ENCODE measurements at places on chromosomes 1 and 21. TPM values are rescaled to one million over a fixed set of nuclear protein-coding genes. Genes with fewer than 3 reads are reported as not detected.

The AMY2B gene
- total RNA-seq = 37.5 TPM

DNA sequence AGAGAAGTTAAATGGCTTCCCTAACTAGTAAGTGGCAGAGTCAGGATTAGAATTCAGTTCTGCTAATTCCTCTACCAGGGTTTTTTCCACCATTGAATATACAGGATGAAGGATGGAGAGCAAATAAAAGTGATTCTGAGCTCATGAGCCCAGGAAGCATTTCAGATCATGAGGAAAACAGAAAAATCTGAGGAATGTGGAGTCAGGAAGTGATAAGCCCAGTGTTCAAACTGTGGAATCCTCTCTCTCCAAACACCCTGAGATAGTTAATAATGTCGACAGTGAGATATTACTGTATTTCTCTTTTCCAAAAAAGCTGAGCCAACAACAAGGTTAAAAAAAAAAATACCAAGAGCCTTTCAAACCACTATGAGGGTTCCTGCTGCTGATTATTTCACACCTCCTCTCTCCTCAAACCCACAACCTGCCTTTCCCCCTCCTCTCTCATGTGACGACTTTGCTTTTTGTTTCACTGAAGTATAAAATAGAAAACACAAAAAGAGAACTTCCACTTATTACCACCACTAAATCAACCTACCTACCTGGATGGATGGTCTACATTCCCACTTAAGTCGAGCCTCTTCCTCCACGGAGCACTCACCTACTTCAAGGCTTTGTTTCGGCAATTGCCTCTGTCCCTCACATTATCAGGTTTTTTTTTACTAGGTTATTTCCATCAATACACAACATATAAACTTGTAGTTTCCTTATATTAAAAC lies 8.9 kb downstream of the SLAMF1 start:
- no peaks in the 10 kb centered on the region for H3K27me3 ChIP-seq
- no peak overlapping the region for H3K4me3 ChIP-seq
- peak overlapping the region; percentile 65 for H3K27ac ChIP-seq
- DNase-seq = peak; percentile 87
- peaks cover 54% of the 10 kb centered on the region for H3K4me1 ChIP-seq

The LORICRIN gene
- total RNA-seq = not detected

- peaks cover 70% of the 10 kb centered on the region for H3K4me1 ChIP-seq
- peaks cover 8% of the 10 kb centered on the region for H3K36me3 ChIP-seq
- H3K4me3 ChIP-seq = no peak overlapping the region
- no peak for DNase-seq
- H3K27ac ChIP-seq = no peak overlapping the region
- H3K27me3 ChIP-seq = no peaks in the 10 kb centered on the region
Measured at GRCh38 chr1:23895082-23895481, 18.1 kb downstream of the CNR2 start.

- H3K36me3 ChIP-seq = no peaks in the 10 kb centered on the region
- H3K27ac ChIP-seq = no peak overlapping the region
- H3K27me3 ChIP-seq = no peaks in the 10 kb centered on the region
- DNase-seq = no peak
- H3K4me3 ChIP-seq = no peak overlapping the region
Measured at GRCh38 chr1:59354709-59355337, 57.9 kb downstream of the FGGY start.

DNA sequence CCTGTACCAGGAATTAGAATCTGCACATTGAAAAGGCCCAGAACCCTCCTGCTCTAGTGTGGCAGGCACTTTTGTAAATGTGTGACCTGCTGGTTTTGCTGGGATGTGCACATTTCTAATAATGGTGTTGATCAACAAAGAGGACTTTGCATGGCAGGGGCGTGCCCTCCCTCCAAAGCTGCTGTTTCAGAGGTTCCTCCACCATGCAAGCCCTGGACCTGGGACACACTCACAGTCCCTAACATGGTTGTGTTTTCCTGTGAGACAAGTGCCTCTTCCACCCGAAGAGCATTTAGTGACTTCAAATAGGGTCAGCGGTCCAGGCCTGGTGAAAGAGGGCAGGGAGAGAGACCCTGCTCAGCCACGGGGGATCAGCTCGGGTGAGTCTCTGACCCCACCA lies 28.1 kb downstream of the TENT5C start:
- no peak overlapping the region for H3K27ac ChIP-seq
- no peak for DNase-seq
- peaks cover 20% of the 10 kb centered on the region for H3K4me1 ChIP-seq
- H3K36me3 ChIP-seq = no peaks in the 10 kb centered on the region
- H3K4me3 ChIP-seq = no peak overlapping the region
- H3K27me3 ChIP-seq = no peaks in the 10 kb centered on the region

DNA sequence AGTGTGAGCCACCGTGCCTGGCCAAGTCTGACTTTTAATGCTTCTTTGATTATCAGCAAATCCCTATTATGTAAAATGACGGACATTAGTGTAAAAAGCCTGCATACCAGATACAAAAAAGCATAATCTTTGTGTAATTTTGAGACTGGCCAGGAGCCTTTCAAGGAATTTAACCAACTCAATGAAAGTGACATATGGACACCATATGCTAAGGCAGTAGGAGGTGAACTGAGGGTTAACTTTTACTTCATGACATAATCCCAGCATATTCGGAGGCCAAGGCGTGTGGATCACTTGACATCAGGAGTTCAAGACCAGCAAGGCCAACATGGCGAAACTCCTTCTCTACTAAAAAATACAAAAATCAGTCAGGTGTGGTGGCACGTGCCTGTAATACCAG lies 94.6 kb downstream of the EIF4G3 start:
- no peak overlapping the region for H3K27ac ChIP-seq
- no peak for DNase-seq
- no peaks in the 10 kb centered on the region for H3K4me1 ChIP-seq
- no peaks in the 10 kb centered on the region for H3K27me3 ChIP-seq

- H3K4me1 ChIP-seq = no peaks in the 10 kb centered on the region
- no peaks in the 10 kb centered on the region for H3K27me3 ChIP-seq
- H3K4me3 ChIP-seq = no peak overlapping the region
- no peaks in the 10 kb centered on the region for H3K36me3 ChIP-seq
Measured at GRCh38 chr21:40120940-40121575, 253.8 kb downstream of the PCP4 start.

The RGL1 gene
- total RNA-seq = 0.16 TPM

- no peaks in the 10 kb centered on the region for H3K36me3 ChIP-seq
- H3K27ac ChIP-seq = no peak overlapping the region
- no peaks in the 10 kb centered on the region for H3K27me3 ChIP-seq
- H3K4me1 ChIP-seq = no peaks in the 10 kb centered on the region
- no peak for DNase-seq
- H3K4me3 ChIP-seq = no peak overlapping the region
Measured at GRCh38 chr1:173295995-173296394, 88.9 kb upstream of the TNFSF4 start.

The RIPPLY3 gene
- not detected for total RNA-seq

DNA sequence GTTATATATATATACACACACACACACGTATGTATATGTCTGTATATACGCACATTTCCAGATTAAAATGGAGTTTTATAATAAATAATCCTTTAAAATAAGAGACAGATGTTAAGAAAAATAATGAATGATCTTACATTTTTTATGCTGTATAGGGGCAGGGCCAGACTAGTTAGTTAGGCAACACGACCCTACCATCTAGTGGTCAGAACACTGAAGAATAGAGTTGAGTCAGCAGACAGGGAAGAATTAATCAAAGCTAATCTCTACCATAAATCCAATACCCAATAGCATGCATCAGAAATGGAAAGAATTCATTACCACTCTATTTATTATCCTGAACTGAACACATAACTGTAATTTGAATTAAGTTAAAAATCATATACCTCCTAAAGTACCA lies 156.7 kb downstream of the BRINP3 start:
- H3K27me3 ChIP-seq = no peaks in the 10 kb centered on the region
- DNase-seq = no peak
- no peak overlapping the region for H3K27ac ChIP-seq
- H3K36me3 ChIP-seq = no peaks in the 10 kb centered on the region
- no peaks in the 10 kb centered on the region for H3K4me1 ChIP-seq

DNA sequence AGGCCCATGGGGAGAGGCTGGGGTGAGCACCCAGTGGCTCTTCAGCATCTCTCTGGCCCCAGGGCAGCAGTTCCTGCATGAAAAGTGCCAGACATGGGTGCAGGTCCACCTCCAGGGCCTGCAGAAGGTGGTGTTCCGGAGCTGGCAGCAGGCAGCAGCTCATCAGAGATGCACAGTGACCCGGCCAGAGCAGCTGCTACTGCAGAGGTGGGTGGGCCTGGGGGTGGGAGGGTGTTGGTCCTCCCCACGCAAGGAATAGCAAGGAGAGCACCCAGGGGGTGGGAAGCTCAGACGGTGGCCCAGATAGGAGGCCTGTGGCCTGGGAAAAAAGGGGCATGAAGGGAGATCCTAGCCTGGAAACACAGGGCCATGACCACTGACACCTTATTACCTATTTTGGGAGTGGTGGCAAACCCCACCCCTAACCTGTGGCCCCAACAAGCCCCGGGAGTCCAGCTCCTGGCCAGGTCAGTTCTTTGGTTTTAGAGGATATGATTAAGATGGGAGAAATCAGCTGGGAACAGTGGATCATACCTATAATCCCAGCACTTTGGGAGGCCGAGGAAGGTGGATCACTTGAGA lies 20.2 kb downstream of the C1orf167 start:
- no peaks in the 10 kb centered on the region for H3K27me3 ChIP-seq
- H3K27ac ChIP-seq = no peak overlapping the region
- H3K4me3 ChIP-seq = no peak overlapping the region
- peaks cover 18% of the 10 kb centered on the region for H3K4me1 ChIP-seq
- H3K36me3 ChIP-seq = no peaks in the 10 kb centered on the region

The IQCC gene
- total RNA-seq = 3.3 TPM

The RAB3B gene
- total RNA-seq = not detected

The S100A8 gene
- 1.8 TPM for total RNA-seq

The RGS13 gene
- total RNA-seq = 0.45 TPM

The S100A13 gene
- total RNA-seq = 4.0 TPM

The PLEKHG5 gene
- 1.1 TPM for total RNA-seq

The L1TD1 gene
- total RNA-seq = not detected

GRCh38 chr1:155893389-155894142 lies 17.6 kb downstream of the RIT1 start:
- no peak for DNase-seq
- no peak overlapping the region for H3K4me3 ChIP-seq
- H3K27me3 ChIP-seq = no peaks in the 10 kb centered on the region
- peaks cover 3% of the 10 kb centered on the region for H3K4me1 ChIP-seq
- H3K27ac ChIP-seq = no peak overlapping the region
- H3K36me3 ChIP-seq = peaks cover 14% of the 10 kb centered on the region

The SLAMF6 gene
- total RNA-seq = 66.7 TPM

DNA sequence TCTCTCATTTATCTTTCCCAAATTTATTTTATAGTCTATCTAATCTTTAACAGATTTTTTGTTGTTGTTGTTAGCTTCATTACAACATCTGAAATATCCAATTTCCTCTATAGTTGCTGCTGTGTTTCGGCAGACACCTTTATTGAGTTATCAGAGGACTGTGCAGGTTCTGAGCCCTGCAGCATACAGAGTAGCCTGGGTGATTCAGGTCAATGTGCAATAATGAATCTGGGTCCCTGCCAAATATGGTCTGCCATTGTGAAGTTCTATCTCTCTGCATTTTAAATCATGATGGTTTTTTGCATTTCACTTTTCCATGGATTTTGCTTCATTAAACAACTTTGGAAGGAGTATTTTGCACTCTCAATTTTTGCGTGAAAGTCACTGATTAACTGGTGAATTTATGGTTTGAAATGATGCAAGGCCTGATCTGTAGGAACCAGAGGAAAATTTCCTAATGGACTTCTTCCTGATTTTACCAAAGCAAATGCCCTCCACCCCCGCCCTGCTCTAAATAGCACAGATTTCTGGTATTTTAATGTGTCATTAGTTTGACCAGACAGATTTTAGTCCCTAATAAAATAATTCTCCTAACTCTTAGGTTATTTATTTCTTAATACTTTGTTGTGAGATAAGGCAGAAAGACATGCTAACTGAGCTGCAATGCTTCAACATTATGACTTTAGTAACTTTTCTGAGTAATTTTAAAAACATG lies 402.3 kb downstream of the PTBP2 start:
- no peak overlapping the region for H3K27ac ChIP-seq

The PCSK9 gene
- not detected for total RNA-seq

- no peaks in the 10 kb centered on the region for H3K27me3 ChIP-seq
- no peak overlapping the region for H3K27ac ChIP-seq
- no peaks in the 10 kb centered on the region for H3K36me3 ChIP-seq
- H3K4me1 ChIP-seq = peaks cover 6% of the 10 kb centered on the region
- peak; percentile 41 for DNase-seq
Measured at GRCh38 chr1:83692524-83693381, 306.2 kb downstream of the TTLL7 start.

- no peaks in the 10 kb centered on the region for H3K27me3 ChIP-seq
- no peaks in the 10 kb centered on the region for H3K4me1 ChIP-seq
- H3K4me3 ChIP-seq = no peak overlapping the region
- DNase-seq = no peak
Measured at GRCh38 chr21:21831036-21831435, 832.8 kb downstream of the NCAM2 start.

- H3K4me1 ChIP-seq = peaks cover 3% of the 10 kb centered on the region
- H3K27me3 ChIP-seq = no peaks in the 10 kb centered on the region
- DNase-seq = no peak
- no peak within 1 kb of the TSS for H3K27ac ChIP-seq
- no peaks in the 10 kb centered on the region for H3K36me3 ChIP-seq
Measured at GRCh38 chr1:157099633-157100009, at the start of gene ETV3L. ETV3L (minus strand) TSS chr1:157099808; CDS start chr1:157099523, 285 bp downstream.

DNA sequence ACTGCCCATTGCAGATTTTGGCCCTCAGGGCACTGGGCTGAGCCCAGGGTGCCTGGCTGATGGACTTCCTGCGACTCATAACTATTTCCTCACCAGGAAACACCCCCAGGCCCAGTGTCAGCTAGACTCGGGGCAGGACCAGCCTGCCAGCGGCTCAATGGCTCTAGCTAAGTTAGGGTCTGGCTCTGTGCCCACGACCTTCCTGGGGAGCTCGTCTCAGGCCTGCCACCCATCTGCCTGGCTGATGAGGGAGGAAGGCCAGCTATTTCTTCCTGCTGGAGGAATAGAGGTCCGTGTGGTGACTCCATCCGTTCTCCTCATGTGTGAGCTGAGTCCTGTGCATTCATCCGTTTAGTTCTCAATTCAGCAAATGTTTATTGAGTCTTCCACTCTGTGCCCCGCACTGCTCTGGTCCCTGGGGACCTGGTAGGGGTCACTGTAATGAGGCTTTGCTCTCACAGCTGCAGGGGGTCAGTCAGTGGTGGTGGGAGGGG lies 44.5 kb downstream of the KIRREL1 start:
- H3K27me3 ChIP-seq = no peaks in the 10 kb centered on the region
- no peaks in the 10 kb centered on the region for H3K36me3 ChIP-seq

GRCh38 chr1:245091818-245092637 lies 62.8 kb upstream of the KIF26B start:
- no peak overlapping the region for H3K27ac ChIP-seq
- no peak for DNase-seq
- H3K4me1 ChIP-seq = no peaks in the 10 kb centered on the region
- H3K4me3 ChIP-seq = no peak overlapping the region

The ITLN1 gene
- not detected for total RNA-seq

Data from natural killer cell (primary cell).